ENCODE measurements at places on chromosomes 1 and 21.

- DNase-seq, result no peak
These were observed 95.7 kb upstream of the C1orf105 start for GRCh38 chr1:172324761-172325160.

DNA sequence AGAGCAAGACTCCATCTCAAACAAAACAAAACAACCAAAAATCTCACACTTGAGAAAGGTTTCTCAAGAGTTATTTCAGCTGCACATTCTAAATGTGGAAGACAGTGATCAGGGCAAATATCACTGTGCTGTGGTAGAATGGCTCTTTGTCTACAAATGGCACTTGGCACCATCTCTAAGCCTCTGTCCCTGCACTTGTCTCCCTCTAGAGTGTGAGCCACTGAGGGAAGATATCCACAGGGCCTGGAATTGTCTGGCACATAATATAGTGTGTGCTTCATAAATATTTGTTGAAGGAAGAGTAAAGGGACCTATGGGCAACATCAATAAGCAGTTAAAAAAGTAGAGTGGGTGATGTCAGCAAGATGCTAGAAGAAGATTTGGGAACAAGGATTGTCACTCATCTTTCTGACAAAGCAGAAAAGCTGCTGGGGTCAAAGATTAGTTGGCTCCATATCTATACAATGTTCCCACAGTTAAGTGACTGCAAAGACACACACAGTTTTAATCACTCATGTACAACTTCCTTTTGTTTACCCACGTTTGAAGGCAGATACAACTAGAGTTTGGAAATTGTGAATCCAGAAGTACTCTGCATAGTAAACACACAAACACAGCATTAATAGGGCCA is 19.1 kb downstream of the CD101 start:
- no peak for DNase-seq

DNA sequence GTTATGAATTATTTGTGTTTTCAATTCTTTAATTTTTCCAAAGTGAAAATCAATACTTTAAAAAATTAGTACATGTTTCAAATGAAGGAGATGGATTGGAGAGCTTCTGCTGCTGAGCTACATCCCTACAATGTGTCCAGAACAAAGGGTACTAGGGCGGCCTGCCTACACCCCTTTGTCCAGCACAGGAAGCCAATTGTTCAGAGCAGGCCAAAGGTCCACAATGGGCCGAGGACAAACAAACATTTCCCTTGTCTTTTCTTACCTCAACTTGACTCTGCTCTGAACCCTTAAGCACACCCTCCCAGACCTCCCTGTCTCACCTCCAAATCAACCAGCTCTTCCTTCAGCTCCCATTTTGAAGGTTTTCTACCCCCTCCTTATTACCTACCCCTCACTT is 39.4 kb upstream of the CAMK1G start:
- no peak for DNase-seq

- DNase-seq, result no peak
These were observed 7.6 kb upstream of the GADD45A start for GRCh38 chr1:67677408-67677807.

DNA sequence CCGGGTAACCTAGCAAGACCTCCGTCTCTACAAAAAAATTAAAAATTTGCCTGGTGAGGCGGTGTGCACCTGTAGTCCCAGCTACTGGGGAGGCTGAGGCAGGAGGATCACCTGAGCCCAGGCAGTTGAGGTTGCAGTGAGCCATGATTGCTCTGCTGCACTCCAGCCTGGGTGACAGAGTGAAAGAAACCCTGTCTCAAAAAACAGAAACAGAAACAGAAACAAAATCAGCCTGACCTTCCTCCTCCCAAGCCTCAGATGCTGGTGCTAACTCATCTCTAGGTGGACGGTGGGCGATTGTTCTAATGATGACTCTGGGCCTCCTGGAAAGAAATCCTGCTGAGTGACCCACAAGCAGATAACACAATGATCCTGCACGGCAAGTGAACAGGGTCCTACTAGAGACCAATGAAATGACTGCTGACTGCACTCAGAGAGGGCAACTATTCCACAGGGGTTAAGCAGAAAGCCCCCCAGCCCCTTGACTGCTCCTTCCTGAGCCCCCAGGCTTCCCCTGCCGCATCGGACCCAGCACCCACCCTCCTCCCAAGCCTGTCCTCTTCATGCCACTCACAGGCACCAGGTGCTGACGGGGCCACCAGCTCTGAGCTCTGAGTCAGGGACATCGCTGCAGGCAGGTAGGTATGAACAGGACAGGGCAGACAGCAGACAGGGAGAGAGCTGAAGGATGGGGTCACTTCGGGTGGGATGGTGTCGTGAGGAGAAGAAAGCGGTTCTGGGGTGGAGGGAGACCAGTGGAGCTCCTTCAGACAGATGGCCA is 27.8 kb upstream of the LRRC38 start:
- DNase-seq, result no peak
